Central memory CD8-positive, alpha-beta T cell (primary cell): ENCODE measurements at places on chromosomes 11 and 22.

GRCh38 chr11:70818351-70818750, 420.0 kb downstream of the CTTN start:
- no peak for DNase-seq

DNA sequence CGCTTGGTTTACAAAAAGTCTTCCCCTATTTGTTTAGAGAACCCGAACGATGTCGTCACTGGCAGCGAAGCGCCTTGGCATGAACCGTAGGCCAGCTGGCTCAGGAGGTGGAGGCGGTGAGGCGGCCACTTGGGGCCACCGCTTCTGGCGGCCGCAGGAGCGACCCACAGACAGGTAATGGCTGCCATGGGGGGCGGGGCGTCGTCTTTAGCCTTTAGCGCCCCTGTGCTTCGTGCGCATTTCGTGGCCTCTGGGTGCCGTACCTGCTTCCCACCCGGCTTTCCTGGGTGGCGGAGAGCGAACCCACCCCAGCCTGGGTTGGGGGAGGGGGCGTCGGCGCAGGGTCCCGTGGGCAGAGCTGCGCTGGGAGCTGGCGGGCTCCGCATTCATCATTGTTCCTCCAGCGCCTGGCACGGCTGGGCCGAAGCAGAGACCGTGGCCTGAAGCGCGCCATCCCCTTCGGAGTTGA, 469 bp upstream of the OSBP2 start:
- no peak for DNase-seq

- DNase-seq = no peak
Measured at GRCh38 chr22:39493759-39494158, 8.3 kb upstream of the MIEF1 start.

- no peak for DNase-seq
Measured at GRCh38 chr11:111966678-111967077, 29.5 kb downstream of the DIXDC1 start.

DNA sequence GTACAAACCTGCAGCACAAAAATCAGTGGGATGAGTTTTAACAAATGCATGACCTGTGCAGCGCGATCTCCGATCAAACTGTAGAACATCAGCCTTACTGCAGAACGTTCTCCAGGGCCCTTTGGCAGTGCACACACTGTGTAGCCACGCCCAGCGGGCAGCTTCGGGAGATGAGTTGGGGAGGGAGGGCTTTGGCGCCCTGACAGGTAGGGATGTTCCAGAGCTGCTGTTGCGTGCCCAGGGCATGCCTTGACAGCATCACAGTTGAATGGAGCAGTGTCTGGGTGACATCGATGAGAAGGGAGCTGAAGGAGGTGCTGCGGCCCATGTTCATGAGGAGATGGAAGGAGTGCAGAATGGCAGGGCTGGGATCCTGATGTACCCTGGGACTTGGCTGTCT, 80.2 kb downstream of the TBC1D22A start:
- DNase-seq = no peak

DNA sequence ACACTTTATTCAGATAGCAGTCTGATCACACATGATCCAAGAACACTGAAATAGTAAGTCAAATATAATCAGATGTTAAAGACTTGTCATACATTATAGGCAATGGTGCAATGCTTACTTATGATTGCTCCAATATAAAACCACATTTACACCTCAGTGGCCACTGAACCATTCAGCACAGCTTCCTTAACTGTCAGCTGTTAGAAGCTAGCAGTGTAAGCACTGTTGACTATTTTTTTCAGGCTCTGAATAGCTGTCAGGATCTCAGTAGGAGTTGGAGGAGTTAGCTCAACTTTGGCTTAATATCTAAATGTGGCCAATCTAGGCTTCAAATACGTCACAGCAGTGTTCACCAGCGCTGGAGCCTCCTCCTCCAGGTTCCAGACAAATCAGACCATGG, 36.6 kb downstream of the METTL15 start:
- no peak for DNase-seq

DNA sequence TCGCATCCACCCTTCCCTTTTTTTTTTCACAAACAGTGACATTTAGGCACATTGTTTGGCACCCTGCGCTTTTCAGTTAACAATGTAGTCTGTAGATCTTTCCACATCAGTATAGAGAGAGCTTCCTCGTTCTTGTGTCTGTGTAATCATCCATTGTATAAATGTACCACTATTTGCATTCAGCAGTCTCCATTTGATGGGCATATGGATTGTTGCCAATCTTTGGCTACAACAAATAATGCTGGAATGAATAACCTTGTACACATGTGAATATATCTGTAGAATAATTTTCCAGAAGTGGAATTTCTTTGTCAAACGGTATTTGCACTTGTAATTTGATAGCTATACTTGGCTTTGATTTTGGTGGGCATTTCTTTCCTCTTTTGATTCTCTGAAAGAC, 17.1 kb downstream of the MPEG1 start:
- no peak for DNase-seq
